ENCODE measurements at places on chromosomes 5 and 9. TPM values are rescaled to one million over a fixed set of nuclear protein-coding genes. Genes with fewer than 3 reads are reported as not detected.
A peak's percentile ranks its signal among the peaks of the same experiment; 100 is the strongest.

GRCh38 chr5:1446602-1447343 is 1.5 kb upstream of the SLC6A3 start:
- H3K4me3 ChIP-seq: no peak overlapping the region
- no peak overlapping the region for H3K27ac ChIP-seq
- H3K4me1 ChIP-seq: peaks cover 17% of the 10 kb centered on the region
- DNase-seq: no peak

Gene PCDHAC1
- total RNA-seq: not detected

DNA sequence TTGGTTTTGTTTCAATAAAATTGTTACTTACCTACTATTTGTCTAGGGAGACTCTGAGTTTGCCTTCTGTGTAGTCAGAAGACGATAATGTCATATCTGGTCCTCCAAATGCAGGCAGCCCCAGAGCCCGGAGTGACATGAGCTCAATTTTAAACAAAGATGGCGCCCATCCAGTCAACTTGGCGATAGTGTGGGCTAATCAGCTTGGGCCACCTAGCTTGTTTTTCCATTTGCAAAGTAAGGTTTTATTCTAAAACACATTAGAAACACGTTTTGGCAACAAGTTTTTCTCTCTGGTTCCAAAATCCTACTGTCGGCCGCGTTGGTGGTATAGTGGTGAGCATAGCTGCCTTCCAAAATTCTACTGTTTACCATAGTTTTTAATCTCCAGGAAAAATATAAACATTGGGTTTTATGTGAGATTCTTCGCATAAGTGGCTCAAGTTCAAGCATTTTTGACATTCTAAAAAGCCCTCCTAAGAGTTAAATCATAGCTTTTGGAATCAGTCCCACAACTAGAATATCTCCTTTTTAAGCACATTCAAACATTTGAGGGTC is 13.2 kb downstream of the TSC1 start:
- no peak for DNase-seq
- no peaks in the 10 kb centered on the region for H3K4me1 ChIP-seq
- H3K27me3 ChIP-seq: no peaks in the 10 kb centered on the region
- no peak overlapping the region for H3K27ac ChIP-seq

DNA sequence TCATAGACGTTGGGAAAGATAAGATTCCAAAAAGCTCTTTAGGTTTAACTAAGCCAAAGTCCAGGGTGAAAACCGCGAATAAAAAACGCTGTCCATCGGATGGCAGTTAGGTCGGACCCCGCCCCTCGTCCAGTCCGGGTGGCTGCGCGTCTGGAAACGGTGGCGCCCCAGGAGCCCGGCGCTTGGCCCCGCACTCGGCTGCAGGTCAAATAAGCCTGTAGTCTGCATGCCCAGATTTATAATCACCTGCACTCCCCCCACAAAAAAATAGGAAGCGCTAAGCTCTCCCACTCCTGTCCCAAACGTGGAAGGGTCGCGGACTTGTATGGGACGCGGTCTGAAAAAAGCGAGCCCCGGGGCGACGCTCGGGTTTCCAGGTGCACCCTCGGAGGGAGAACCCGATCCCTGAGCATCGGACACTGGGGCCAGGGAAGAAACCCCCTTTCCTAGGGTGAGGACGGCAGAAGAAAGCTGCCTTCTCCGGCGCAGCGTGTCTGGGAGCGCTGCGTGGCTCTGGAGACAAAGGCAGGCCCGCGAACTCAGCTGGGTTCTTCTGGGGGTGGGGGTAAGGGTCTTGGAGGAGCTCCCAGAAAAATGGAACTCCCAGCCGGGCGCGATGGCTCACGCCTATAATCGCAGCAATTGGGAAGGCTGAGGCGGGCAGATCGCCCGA is 923 bp upstream of the ZBTB5 start:
- no peaks in the 10 kb centered on the region for H3K36me3 ChIP-seq
- peaks cover 29% of the 10 kb centered on the region for H3K4me1 ChIP-seq
- no peak for DNase-seq
- H3K27me3 ChIP-seq: no peaks in the 10 kb centered on the region
- peak overlapping the region; percentile 95 for H3K27ac ChIP-seq

DNA sequence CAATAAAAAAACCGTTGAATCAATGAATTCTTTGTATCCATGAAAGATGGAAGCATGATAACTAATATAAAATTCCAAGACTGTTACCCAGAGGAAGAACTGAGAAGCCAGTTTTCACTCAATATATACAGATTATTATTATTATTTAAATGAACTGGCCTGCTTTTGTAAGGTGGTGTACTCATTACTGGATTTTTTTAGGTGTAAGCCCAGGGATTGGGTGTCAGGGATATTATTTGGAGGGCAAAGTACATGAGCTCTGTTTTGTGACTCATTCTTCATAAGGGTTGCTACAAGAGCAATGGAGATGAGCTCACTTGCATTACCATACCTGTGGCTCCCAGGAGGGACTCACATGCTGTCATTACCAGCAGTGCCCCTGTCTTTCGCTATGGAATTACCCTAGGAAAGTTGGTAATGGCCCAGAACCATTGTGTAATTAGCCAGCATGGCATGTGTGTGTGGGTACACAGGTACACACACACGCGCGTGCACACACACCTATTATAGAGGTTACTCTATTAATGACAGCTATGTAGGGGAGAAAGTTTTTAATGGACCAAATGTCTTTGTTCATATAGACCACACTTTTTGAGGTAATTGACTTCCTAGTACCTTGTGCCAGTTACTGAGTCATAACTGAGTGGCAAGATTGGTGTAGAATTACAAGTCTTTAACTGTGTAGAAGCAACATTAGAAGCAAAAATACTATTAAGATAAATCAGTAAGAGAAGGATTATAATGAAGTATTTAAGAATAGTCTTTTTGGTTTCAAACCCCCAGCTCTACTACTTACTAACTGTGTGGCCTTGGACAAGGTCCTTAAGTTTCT is 143.4 kb downstream of the GDNF start:
- peaks cover 12% of the 10 kb centered on the region for H3K36me3 ChIP-seq
- H3K27me3 ChIP-seq: no peaks in the 10 kb centered on the region
- H3K27ac ChIP-seq: no peak overlapping the region
- H3K4me1 ChIP-seq: no peaks in the 10 kb centered on the region
- H3K4me3 ChIP-seq: no peak overlapping the region

Data from CD4-positive, alpha-beta T cell (primary cell).